ENCODE measurements at places on chromosomes 1 and 21.
A peak's percentile ranks its signal among the peaks of the same experiment; 100 is the strongest.

- peak; percentile 20 for DNase-seq
These were observed 211.1 kb downstream of the SMYD3 start for GRCh38 chr1:246295968-246296367.

- no peak for DNase-seq
These were observed 943 bp downstream of the ERRFI1 start for GRCh38 chr1:8025061-8025670.

DNA sequence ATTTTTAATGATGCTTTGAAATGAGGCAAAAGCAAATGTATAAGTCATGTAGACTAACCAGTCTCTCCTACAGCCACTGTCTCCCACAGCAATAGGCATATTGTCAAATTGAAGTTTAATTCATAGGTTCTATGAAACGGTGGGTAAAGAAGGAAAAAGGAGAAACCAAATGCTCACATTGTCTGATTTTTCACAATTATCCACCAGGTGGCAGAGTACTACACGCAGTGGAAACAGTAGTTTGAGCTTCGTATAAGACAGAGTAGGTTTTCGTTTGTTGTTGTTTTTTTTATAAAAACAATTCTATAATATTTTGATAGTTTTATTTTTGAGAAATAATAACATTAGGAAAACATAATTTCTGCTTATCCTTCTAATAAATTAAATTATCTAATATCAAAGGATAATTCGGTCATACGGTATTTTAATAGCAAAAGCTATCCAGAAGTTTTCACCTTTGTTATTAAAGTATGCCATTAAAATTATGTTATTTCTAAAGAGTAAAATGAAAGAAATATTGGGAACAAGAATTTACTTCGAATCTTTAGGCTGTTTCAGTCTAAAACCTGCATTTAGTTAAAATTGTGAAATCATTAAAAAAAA, 39.1 kb downstream of the TYW3 start:
- DNase-seq = no peak

GRCh38 chr1:234322979-234323378, 50.3 kb upstream of the COA6 start:
- DNase-seq = peak; percentile 20

GRCh38 chr1:210917560-210918169, 216.3 kb downstream of the KCNH1 start:
- DNase-seq = no peak

- no peak for DNase-seq
These were observed 120.9 kb downstream of the FMN2 start for GRCh38 chr1:240212556-240212955.

DNA sequence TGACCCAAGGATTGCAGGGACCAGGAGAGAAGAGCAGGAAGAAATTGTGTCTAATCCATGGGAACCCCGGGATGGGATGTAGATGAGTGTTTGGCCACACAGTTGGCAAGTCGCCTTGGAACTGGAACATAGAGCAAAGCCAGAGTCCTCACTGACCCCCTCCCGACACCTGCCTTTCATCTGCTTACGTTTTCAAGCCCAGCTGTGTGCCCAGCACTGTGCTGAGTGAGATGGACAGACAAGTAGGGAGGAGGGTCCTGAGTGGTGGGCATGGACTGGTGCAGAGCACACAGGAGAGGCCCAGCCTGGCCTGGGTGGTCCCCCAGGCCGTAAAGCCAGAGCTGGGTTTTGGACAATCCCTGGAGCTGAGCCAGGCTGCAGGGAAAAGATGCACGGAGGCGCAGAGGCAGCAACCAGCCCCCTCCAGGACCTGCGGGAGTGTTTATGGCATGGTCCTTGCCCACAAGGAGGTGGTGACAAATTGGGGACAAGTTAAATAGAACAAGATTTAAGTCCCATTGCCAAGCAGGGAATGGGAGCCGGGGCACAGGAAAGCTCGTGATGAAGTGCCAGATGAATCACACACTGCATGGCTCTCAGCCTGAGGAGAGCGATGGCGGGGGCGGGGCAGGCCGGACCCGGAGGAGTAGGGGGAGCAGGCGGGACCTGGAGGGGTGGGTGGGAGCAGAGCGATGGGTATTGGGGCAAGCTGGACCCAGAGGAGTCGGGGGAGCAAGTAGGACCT, 157.8 kb upstream of the VAMP3 start:
- DNase-seq = no peak

DNA sequence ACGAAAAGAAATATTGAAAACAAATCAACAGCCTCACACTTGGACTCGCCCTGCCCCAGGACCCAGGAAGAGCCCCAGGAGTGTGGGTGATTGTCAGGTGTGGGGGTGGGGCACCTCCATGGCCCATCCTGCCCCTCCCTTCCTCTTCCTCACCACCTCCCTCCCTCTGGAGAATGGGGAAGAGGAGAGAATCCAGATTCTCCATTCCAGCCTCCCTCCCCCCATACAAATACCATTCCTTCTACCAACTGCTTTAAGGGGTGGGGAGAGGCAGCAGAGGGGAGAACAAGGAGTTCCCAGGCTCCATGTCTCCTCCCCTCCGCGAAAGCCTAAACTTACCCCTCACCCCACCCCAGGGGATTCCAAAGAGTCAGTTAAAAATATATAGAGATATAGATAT, 36.7 kb downstream of the MEF2D start:
- DNase-seq = no peak

- no peak for DNase-seq
These were observed 24.1 kb upstream of the ASPM start for GRCh38 chr1:197170538-197170937.

DNA sequence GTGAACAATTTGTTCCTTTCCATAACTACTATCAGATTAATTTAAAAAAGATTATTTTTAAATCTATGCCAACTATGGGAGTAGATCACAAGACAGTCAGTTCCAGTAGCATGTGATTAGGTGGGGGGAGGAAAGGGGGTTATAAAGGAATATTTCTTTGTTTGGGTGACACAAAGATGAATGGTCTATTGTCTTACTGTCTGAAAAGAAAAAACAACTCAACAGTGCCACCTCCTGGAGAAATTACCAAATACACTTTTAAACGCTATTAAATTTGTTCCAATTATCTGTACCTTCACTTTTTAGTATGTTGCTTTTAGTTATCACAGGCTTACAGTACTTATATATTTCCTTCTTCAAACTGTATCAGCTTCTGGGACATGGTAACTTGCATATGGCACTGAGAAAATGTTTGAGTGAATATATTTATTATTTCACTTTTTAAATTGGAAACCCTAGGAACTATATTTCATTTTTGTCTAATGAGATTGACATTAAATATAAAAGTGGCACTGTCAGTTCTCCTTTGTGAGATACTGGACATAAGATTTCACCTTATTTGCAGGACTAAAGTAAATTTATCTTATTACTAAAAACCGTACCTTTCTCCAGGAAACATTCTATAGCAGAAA, 1.7 kb upstream of the SORT1 start:
- DNase-seq = peak; percentile 25

GRCh38 chr21:40316104-40316503, 448.9 kb downstream of the PCP4 start:
- no peak for DNase-seq

DNA sequence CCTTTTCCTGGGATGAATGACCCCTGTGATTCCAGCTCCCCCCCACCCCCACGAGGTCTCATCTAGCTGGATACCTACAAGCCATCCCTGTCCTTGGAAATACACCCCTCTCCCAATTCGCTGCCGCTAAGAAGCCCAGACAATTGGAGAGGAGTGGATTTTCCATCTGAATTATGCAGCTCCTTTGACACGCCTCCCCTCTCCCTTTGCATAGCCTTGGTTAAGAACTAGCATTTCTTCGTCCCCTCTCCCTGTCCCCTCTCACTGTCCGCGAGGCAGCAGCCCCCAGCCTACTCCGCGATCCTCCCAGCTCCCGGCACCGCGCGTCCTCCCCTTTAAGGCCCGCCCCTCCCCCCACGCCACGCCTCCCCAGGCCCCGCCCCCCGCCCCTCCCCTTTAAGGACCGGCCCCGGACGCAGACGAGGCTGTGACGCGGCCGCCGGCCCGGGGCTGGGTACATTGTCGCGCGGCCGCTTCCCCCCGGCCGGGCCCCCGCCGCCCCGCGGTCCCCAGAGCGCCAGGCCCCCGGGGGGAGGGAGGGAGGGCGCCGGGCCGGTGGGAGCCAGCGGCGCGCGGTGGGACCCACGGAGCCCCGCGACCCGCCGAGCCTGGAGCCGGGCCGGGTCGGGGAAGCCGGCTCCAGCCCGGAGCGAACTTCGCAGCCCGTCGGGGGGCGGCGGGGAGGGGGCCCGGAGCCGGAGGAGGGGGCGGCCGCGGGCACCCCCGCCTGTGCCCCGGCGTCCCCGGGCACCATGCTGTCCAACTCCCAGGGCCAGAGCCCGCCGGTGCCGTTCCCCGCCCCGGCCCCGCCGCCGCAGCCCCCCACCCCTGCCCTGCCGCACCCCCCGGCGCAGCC, at the start of gene MAPKAPK2:
MAPKAPK2 (plus strand) TSS at position 428 of the 856 bp plus-strand sequence; CDS start at position 753, 325 bp downstream.
- DNase-seq = no peak

- DNase-seq = no peak
These were observed 841.8 kb downstream of the USP25 start for GRCh38 chr21:16571594-16571993.

GRCh38 chr1:67257173-67257535, 50.5 kb upstream of the IL12RB2 start:
- DNase-seq = no peak

DNA sequence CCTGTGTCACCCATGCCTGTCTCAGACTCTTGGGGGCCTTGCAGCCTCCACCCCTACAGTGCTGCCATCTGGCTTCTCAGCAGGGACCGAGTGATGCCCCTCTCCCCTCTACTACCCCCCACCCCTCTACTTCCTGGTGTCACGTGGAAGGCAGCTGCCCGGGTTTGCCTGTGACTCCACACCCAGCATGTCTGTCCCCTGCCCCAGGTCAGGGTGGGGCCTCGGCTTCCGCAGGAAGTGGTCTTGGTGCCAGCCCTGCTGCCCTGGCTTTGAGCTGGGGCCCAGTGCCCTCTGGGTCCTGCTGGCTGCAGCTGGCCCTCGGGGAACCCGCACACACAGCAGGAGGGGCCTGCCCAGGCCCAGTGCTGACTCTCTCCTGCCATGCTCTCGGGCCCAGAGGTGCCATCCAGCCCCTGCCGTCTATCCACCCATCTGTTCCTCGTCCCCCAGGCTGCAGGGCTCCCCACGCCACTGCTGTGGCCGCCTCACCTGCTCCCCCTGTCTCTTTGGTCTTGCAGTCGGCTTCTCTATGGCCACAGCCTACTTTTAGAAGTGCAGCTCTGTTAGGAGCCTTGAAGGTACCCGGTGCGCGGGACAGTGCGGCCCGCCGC, 24.0 kb downstream of the PLCH2 start:
- no peak for DNase-seq

GRCh38 chr1:118322331-118322730, 137.3 kb upstream of the SPAG17 start:
- DNase-seq = no peak

GRCh38 chr21:20106368-20106767, 891.8 kb upstream of the NCAM2 start:
- no peak for DNase-seq

GRCh38 chr1:213371847-213372619, 321.0 kb downstream of the RPS6KC1 start:
- no peak for DNase-seq

- DNase-seq = no peak
These were observed 160.6 kb upstream of the ATP1B1 start for GRCh38 chr1:168945870-168946269.

DNA sequence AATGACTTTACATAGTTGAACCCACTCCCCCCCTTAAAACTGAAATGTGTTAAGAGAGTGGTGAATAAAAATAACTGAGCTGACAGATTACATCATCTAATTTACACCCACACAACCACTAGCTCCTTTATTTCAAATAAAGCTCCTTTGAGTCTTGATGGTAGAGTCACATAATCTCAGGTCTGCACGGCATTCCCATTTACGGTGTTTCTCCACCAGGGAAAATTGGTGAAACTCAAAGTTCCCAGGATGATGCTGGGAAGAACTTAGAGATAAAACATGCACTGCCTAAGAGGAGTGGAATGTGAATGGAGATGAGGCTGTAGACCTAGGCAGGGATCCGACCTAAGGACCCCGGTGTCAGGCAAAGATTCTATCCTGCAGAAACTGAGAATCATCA, 727.8 kb upstream of the ADAMTS5 start:
- no peak for DNase-seq

DNA sequence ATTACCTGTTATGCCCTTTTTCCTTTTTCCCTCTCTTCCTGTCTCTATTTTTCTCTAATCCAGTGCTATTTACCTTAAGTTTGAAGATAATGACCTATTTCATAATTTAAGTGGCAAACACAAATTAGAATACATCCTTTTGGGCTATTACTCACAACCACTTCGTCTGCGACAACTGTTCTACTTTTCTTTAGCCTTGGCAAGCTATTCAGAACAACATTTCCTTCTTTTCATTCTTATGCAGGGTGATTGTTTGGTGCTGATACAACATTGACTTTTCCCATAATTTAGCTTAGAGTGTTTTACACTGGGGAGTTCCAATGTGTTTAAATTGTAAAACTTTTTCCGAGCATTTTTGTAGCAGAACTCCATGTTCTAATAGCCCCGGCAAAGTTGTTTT, 86.6 kb upstream of the S1PR1 start:
- DNase-seq = no peak

GRCh38 chr21:31913182-31913608, 40.4 kb downstream of the HUNK start:
- DNase-seq = no peak

- no peak for DNase-seq
These were observed 61.3 kb upstream of the PLD5 start for GRCh38 chr1:242585616-242586359.

- DNase-seq = no peak
These were observed 36.4 kb downstream of the ZNF697 start for GRCh38 chr1:119611701-119612113.

DNA sequence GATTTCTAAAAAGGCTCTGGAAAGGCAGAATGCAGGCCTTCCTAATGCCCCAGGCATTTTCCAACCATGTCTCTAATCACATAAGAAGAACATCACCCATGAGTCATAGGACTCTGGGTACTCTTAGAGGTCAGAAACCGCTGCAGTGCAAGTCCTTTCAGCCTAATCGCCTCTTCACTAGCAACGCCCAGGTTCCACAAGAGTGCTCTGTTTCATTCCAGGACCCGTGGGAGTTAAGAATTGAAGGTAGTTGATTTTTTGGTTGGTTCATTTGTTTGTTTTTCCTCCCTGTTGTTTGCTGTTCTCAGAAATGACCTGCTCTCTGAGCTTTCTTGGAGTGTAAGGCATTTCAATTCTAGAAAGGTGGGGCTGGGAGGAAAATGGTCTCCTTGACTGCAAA, 123.2 kb downstream of the NR5A2 start:
- DNase-seq = no peak

- peak; percentile 67 for DNase-seq
These were observed at the start of gene HENMT1 for GRCh38 chr1:108661030-108661609. HENMT1 (minus strand) TSS chr1:108661093; CDS start chr1:108659884, 1,209 bp downstream.

DNA sequence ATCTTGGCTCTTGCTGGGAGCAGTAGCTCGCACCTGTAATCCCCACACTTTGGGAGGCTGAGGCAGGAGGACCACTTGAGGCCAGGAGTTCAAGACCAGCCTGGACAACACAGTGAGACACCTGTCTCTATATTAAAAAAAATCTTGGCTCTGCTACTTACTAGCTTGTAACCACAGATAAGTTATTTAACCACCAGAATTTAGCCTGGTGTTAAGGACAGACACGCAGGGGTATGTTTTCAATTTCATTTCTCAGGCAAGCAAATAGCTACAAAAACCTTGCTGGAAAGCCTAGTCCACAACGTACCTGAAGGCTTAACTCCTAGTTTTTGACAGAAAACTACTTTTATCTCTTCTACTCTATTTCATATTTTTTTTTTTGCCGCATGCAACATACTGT, 24.8 kb upstream of the GFI1 start:
- DNase-seq = no peak
